ENCODE measurements at places on chromosomes 16 and 17. TPM values are rescaled to one million over a fixed set of nuclear protein-coding genes. Genes with fewer than 3 reads are reported as not detected.
A peak's percentile ranks its signal among the peaks of the same experiment; 100 is the strongest.

DNA sequence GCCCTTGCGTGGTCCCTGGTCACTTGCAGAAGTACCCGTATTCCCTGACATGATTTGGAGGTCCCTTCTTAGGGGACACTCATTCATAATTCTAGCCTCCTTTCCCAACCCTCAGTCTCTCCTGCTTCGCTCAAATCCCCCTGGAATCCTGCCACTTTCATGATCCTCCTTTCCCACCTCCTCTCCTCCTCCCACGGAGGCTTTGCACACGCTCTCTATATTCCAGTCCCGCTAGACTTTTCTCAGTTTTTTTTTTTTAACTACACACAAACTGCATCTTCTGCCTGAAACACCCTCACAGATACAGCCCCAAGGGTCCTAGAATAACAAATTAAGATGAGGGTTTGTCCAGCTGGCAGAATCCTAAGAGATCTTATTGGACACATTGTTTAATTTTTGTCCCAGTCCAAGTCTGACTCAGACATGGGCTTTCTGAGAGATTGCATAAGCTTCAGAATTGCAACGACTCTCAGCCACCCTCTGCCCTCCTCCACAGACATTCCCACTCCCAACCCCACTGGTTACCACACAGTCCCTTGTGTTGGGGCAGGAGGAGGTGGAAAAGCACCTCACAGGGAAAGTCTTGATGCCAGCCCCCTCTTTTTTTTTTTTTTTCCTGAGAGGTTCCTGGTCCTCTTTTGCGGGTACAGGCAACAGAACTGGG lies 739.5 kb upstream of the EEF2KMT start:
- no peak for DNase-seq

DNA sequence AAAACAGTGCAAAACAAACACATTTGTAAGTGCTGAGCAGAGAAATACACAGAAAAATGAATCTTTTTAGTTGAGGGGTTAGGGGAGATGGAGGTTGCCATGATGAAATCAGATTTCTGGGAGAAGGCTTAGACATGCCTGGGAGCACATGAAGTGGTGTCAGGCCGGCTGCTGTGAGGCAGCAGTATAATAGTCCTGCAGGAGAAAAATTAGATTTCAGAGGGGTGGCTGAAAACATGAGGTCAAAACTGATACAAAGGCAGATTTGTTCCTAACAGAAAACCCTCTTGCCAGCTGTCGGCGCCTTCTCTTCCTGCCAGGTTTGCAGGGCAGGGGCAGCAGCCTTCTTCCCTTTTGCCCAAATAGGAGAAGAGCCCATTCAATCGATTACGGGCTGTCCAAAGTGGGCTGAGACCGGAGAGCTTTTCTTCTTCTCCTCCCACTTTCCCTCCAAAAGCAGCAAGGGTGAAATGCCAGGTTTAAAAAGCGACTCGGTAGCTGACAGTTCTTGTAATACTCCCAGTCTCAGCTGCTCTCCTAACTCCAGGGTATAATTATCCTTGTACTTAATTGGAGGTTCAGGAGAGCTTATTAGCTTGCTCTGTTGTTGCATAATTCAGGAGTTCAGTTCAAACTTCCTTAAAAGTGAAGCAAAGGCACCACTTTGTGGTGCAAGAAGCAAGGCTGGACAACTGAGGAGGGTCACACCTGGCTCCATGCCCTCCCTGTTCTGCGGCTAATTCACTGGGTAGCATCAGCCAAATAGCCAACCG lies 80.0 kb downstream of the PCTP start:
- no peak for DNase-seq

The NLRC5 gene
- polyA plus RNA-seq, result 26.0 TPM

The C16orf86 gene
- polyA plus RNA-seq, result 3.7 TPM

- no peak for DNase-seq
Observed at GRCh38 chr16:68453816-68454215, 5.5 kb upstream of the SMPD3 start.

DNA sequence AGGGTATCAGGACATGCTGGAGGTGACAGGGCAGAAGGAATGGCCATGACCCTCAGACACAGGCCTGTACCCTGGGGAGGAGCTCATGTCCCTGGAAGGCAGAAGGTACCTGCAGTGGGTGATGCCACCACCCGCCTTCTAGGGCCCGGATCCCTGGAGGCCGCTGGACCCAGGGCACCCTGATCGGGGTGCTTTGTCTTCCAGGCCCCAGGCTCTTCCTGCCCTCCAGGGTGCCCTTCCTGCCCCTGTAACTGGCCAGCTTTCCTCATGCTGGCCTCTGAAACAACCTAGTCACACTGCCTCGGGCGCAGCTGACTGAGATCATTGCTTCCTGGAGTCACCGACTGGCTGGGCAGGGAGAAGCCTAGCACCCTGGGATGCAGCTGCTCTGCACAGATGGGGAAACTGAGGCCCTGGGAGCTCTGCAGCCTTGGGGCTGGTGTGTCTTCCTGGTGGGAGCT lies 5.8 kb downstream of the ADCY7 start:
- no peak for DNase-seq

DNA sequence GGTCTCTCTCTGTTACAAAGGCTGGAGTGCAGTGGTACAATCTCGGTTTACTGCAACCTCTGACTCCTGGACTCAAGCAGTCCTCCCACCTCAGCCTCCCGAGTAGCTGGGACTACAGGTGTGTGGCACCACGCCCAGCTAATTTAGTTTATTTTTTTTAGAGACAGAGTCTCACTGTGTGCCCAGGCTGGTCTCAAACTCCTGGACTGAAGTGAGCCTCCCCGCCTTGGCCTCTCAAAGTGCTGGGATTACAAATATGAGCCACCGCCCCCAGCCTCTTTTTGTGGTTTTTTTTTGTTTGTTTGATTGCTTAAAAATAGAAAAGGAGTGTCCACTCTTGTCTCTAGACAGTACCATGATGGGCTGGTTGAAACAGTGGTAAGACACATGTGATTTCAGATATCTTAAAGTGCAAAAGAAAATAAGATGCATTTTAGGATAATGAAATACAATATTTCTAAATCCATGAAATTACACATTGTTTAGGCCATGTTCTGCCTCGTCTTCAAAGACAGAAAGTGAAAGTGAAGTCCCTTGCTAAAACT lies 27.4 kb downstream of the KIAA0513 start:
- no peak for DNase-seq

GRCh38 chr17:1484060-1484535 lies 8.4 kb downstream of the MYO1C start:
- DNase-seq, result no peak

GRCh38 chr17:411421-412120 lies 59.0 kb upstream of the RPH3AL start:
- DNase-seq, result no peak

GRCh38 chr17:79921411-79922115 lies 82.3 kb upstream of the CBX4 start:
- DNase-seq, result peak; percentile 3

- DNase-seq, result no peak
Observed at GRCh38 chr16:20822521-20823325, 16.4 kb downstream of the REXO5 start.

The EPN3 gene
- 3.0 TPM for polyA plus RNA-seq

The GP2 gene
- 0.54 TPM for polyA plus RNA-seq

GRCh38 chr17:1413281-1413791 lies 13.3 kb upstream of the YWHAE start:
- peak; percentile 68 for DNase-seq

The PKD1 gene
- polyA plus RNA-seq, result 114 TPM

DNA sequence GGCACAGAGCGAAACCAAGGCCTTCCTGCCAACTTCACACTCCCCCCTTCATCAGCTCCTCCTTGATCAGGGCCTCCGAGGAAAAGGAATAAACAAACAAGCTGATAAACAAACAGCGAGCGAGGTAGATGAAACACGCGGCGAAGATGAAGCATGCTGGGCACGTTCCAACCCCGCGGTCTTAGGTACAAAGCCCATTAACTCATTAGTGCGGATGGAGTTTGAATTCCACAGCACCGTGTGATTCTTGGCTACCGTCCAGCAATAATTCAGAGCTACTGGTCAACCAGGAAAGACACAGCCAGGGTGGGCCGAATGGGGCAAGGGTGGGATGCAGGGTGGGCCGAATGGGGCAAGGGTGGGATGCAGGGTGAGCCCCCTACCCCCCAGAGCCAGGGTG lies 67.3 kb downstream of the RBFOX3 start:
- no peak for DNase-seq

The RNF43 gene
- 0.86 TPM for polyA plus RNA-seq

The AXIN1 gene
- polyA plus RNA-seq, result 9.4 TPM

The ZC3H18 gene
- polyA plus RNA-seq, result 18.4 TPM

The ZNF213 gene
- 6.9 TPM for polyA plus RNA-seq

The CA7 gene
- polyA plus RNA-seq, result not detected

- DNase-seq, result no peak
Observed at GRCh38 chr16:67723151-67723910, 4.2 kb upstream of the GFOD2 start.

- no peak for DNase-seq
Observed at GRCh38 chr16:25689137-25689836, 2.5 kb upstream of the HS3ST4 start.

DNA sequence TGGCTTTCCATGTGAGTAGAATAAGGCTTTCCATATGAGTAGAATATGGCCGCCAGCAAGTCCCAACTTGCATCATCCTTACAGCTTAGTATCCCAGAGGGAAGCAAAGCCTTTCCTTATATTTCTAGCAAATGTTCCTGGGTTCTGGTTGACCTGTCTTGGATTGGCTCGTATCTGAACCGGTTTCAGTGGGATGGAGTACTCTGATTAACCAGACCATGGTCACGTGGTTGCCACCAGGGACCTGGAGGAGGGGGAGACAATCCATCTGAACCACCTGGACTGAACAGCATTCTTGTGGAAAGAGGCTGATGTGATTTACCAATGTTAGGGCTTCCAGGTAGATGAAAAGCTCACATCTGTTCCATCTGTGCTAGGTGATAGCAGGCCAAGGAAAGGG lies 89.0 kb downstream of the SHISA6 start:
- no peak for DNase-seq

DNA sequence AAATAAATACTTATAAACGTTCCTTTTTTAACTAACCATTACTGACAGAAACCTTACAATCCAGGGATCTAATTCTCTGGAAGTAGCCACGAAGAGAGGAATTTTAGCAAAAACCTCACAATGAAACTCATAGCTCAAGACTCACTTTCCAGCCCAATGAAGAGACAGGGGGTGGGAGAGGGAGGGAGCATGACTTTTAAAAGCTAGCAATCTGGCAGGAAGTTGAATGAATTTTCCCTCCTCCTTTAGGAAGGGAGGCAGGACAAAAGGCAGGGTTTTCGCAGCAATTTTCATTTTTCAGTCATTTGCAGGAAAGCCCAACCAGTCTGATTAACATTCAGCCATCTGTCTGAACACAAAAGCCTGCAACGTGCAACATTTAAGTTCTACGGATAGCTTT lies 381.5 kb upstream of the PSMD7 start:
- DNase-seq, result no peak

DNA sequence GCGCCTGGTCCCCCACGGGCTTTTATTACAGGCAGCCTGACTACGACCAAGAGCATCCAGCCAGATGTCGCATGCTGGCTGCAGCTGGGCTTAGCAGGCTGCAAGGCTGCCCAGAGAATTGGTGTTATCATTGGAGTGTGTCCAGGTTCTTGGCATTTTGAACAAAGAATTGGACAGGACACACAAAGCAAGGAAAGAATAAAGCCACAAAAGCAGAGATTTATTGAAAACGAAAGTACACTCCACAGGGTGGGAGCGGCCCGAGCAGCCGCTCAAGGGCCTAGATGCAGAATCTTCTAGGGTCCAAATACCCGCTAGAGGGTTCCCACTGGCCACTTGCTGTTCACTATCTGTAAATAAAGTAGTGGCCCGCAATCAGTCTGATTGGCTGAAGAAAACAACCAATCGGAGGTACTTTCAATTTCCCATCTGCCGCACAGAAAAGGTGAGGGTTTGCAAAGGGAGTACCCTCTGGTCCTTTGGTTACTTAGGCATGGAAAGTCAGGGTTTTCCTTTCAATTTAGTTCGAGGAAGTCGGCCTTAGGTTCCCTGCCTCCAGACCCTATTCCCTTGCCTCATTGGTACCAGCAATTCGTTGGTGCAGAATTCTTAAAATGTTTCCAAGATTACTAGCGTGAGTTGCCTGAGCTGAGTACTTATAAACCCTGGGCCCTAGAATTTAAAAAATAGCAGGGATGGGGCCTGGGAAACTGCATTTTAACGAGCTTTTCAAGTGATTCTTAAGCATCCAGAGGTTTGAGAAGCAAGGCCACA lies 38.5 kb upstream of the CNEP1R1 start:
- DNase-seq, result no peak

DNA sequence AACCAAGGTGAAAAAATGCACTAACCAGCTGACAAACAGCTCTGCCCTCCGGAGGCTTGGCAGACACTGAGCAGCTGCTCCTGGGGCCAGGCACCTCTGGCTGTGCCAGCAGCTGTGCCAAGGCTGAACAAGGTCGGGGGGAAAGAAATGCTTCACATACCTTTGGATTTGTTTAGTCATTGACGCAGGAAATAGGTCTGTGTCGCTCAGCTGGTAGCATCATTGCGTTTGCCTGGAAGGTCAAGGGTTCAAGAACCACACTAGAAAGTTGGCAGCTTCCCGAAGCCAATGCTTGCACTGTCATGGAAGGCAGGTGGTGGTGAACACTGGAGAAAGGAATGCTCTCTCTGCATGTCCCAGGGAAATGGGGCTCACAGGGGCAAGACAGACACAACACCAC lies 63.5 kb downstream of the PCTP start:
- peak; percentile 47 for DNase-seq

- no peak for DNase-seq
Observed at GRCh38 chr16:27920391-27920891, 143.1 kb downstream of the GSG1L start.

- peak; percentile 63 for DNase-seq
Observed at GRCh38 chr17:4165301-4166010, 22.5 kb downstream of the CYB5D2 start.

DNA sequence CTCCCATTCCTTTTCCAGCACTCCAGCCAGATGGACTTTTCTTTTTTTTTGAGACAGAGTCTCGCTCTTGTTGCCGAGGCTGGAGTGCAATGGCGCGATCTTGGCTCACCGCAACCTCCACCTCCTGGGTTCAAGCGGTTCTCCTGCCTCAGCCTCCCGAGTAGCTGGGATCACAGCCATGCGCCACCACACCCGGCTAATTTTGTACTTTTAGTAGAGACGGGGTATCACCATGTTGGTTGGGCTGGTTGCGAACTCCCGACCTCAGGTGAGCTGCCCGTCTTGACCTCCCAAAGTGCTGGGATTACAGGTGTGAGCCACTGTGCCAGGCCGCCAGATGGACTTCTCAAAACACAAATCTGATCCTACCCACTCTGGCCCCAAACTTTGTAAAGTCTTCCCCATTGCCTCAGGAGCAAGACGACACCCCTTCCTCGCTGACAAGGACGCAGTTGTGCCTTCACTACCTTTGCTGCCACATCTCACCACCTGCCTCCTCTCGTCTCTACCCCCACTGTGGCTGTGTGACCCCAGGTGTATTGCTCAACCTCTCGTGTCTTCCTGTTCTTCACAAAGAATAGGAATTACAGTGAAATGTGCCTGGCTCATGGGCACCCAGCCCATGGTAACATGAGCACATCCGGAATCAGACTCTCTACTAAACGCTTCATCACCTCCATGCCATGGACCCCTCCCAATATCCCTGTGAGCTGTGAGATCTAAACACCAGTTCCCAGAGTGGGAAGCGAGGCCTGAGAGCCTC lies 3.7 kb upstream of the BANP start:
- DNase-seq, result no peak

GRCh38 chr17:80034791-80035686 lies 633 bp downstream of the TBC1D16 start:
- DNase-seq, result peak; percentile 30

The NGFR gene
- 6.4 TPM for polyA plus RNA-seq

The WNT3 gene
- 0.72 TPM for polyA plus RNA-seq
